ENCODE measurements at places on chromosomes 12 and 14. TPM values are rescaled to one million over a fixed set of nuclear protein-coding genes. Genes with fewer than 3 reads are reported as not detected.

The GALNT8 gene
- polyA plus RNA-seq, result 4.0 TPM

The RNASE7 gene
- polyA plus RNA-seq, result not detected

DNA sequence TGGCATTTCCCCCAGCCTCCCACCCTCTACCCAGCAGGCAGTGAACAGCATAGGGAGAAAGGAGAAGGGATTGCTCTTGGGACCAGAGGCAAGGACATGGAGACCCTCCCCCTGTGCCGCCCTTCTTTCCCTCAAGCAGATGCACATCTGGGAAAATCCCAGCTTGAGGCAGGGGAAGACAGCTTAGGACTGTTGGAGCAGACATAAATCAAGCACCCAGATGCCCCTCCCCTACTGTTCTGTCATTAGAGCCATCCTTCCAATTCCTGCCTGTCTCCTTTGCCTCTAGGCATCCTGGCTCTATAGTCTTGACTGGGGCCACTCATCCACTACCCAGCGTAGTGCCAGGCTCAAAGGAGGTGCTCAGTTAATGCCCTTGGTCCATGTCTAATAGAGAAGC, 7.5 kb upstream of the CISTR start:
- DNase-seq, result no peak

DNA sequence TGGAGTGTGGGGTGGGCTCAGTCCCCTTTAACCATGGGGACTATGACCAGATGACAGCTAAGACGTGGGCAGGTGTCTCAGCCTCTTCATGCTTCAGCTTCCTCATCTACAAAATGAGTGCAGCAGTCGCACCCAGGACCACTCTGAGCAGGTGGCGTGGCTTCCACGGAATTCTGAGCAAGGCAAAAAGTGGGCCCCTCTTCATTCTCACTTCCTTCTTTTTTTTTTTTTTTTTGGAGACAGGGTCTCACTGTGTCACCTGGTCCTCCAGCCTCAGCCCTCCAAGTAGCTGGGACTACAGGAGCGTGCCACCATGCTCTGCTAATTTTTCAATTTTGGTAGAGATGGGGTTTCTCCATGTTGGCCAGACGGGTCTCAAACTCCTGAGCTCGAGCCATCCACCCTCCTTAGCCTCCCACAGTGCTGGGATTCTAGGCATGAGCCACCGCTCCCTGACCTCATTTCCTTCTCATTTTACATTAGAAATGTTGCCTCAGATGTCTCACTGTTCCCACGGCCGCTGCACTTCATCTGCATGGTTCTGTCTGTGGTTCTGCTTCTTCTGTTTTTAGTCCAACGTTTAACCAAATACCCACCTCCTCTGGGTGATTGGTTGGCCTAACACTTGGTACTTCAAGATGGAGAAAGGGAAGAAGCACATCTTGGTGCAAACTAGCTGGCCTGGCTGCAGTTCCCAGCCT, 41.3 kb upstream of the BCL7A start:
- no peak for DNase-seq

DNA sequence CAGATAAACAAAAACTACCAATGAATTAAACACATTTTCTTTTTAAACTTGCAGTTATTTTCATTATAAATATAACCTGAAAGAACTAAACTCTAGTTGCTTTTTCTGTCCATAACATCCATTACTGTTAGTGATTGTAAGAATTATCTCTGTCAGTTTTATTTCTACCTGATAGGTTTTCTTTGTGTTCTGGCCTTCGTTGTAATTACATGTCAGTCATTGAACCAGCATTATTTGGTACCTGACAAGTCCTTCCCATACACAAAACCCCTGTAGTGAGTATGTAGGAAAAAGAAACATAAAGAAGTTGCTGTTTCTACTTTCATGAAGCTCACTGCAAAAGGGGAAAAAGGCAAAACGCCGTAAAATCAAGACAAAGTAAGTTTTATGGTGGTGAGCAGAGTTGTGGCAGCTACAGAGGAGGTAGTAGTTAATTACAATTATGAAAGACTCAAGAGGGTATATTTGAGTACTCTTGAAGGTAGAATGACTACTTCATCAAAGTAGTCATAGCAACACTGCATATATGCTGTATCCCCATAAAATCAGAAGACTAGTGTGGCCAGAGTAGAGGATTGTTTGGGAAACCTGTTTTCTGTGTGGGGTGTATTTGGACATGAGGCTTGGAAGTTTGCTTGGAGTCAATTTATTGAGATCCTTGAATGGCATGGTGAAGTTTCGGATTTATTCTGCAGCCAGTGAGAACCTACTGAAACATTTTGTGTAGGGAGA, 102.8 kb downstream of the SLC5A8 start:
- DNase-seq, result no peak

GRCh38 chr12:47863985-47864384, 40.8 kb downstream of the VDR start:
- no peak for DNase-seq

GRCh38 chr12:95633049-95633731, 81.9 kb upstream of the USP44 start:
- DNase-seq, result no peak

DNA sequence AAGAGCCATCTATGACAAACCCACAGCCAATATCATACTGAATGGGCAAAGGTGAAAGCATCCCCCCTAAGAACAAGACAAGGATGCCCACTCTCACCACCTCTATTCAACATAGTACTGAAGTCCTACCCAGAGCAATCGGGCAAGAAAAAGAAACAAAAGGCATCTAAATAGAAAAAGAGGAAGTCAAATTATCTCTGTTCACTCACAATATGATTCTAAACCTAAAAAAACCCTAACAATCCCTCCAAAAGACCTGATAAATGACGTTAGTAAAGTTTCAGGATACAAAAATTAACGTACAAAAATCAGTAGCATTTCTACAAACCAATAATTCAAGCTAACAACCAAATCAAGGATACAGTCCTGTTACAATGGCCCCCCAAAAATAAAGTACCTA, 26.9 kb downstream of the MDM1 start:
- DNase-seq, result no peak

GRCh38 chr12:31765931-31766330, 37.1 kb upstream of the AMN1 start:
- DNase-seq, result no peak

DNA sequence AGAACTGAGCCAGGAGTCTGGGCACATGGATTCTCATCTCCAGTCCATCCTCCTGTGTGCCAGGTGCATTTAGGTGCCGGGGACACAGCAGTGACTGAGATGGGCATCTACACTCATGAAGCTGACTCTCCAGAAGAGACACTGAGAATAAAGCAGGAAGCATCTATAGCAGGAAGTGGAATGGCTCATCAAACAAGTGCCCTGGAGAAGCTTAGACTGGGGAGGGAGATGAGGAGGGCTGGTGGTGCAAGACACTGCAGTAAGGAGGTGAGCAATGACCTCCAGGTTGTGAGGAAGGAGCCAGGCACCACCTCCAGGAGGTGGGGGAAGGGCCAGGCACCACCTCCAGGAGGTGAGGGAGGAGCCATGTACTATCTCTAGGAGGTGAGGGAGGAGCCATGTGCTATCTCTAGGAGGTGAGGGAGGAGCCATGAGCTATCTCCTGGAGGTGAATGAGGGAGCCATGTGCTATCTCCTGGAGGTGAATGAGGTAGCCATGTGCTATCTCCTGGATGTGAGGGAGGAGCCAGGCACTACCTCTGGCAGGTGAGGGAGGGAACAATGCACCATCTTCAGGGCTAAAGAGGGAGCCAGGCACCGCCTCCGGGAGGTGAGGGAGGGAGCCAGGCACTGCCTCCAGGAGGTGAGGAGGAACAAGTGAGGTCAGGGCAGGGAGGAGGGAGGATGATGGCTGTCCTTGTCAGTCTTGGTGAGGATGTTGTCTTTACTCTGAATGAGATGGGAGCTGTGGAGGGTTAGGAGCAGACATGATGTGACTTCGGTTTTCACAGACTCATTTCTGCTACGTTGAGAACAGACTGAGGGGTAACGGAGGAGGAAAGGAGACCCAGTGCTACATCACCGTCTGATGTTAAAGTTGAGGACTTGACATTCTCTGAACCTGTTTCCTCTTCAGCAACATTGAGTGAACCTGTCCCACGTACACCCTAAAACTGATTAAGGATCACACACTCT, 961.9 kb upstream of the TMEM132C start:
- DNase-seq, result no peak

GRCh38 chr12:51262758-51263177, 7.4 kb downstream of the SMAGP start:
- DNase-seq, result no peak

DNA sequence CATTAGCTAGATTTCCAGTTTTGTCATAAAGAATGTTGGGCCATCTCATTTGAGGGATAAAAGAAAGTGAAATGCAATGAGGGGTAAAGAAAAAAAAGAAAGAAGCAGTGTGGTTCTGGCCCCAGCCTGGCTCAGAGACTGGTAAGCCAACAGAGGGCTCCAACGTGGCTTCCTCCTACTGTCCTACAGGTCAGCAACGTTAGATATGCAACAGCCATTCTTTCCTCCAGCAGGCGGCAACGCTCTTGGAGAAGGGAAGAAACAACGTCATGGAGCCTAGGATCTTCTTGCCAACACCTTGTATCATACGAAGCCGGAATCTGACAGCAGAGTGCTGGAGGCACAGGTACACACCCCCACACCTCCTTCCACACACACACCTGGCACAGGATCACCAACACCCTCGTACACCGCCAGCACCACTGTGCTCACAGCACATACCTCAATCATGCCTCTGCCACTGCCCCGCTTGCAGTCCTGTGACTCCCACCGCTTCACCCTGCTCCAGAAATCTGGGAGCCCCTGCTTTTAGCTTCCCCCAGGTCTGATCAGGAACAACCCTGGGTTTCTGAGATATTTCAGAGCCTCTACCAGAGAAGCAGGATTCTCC, 102.8 kb downstream of the RPAP3 start:
- DNase-seq, result no peak

DNA sequence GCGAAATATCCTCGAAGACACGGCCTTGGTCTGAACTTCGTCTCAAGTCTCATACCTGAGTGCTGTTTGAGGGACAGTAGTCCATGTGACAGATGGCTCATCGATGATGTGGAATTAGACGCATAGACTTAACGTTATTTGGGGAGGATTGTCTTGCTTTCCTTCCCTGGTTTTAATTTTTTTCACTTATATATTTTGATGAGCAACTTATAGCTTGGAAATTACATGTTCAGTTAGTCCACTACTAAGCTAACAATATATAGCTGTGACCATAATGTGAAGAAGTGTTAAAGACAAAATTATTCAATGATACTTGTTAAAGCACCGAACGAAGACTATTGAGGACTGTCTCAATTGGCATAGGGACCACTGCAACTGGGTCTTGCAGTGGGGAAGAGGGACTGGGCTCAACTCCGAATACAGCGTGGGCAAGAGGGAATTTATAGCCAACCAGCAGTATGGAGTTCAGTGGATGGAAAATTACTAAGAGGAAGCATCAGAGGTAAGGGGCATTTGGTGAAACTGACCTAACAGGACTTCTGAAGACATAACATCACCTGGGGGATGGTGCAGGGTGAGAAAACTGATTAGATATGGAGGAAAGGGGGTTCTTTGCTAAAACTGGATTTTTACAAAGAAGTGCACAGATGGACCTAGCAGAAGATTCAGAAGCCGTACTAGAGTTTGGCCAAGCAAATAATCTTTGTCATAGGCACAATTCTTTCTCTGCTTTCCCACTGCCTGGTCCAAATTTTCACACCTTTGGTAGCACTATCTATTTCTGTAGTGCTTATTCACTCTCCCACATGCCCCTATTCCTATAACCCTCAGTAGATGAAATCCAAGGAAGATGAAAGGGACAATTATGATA, 910 bp upstream of the TM7SF3 start:
- DNase-seq, result no peak

- no peak for DNase-seq
Measured at GRCh38 chr12:92369636-92370035, 224.0 kb upstream of the BTG1 start.

DNA sequence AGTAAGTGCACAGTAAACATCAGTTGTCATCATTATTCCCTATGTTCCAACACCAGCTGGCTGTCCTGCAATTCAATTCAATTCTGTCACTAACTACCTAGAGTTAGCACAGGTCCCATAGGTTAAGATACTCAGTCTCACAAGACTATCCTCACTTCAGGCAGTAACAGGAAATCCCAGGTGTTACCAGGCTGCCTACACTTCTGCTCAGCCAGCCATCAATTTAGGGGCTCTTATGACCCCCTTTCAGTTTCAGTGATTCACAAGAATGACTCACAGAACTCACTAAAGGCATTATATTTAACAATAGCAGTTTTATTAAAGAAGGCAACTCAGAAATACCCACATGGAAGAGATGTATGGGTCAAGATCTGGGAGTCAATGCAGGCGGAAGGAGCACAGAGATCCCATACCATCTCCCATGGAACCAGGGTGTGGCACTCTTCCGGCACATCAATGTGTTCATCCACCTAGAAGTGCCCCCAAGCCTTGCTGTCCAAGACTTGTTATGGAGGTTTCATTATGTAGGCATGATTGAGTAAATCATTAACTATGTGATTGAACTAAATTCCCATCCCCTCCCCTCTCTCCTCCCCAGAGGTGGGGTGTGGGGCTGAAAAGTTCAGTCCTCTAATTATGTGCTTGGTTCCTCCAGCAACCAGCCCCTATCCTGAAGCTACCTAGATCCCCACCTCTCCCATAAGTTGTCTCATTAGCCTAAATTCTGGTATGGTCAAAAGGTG, 120.8 kb upstream of the WSCD2 start:
- DNase-seq, result no peak

GRCh38 chr12:11618046-11618445, 31.4 kb upstream of the ETV6 start:
- DNase-seq, result no peak

DNA sequence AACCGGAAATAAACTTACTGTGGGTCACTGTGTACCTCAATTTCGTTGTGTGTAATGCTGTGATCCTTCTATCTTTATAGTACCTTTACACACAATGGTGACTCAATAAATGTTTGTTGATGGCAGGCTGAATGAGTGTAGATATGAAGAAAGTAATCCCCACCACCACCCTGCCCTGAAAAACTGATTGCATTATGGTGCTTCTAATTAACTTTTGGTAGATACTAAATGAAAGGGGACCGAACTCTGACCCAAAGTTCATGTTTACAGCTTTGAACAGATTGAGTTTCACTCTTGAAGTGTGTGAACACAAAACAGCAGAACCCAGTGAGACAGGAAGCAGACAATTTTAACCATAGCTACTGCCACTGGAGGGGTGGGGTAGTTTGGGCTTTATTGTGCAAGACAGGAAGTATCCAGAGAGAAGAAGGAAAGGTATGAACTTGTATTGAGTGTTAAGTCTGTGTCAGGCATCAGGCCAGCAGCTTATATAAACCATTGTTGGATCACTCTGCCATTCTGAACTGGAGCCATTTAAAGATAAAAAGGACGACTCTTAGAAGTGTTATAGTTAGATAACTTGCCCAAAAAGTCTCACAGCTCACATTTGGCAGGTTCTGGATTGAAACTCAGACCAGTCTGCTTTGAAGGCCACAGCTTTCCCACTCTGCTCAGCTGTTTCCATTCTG, 197.0 kb upstream of the AMIGO2 start:
- DNase-seq, result peak; percentile 4

GRCh38 chr14:53183056-53183455, 29.9 kb upstream of the DDHD1 start:
- DNase-seq, result no peak

GRCh38 chr12:3892631-3893030, 19.4 kb upstream of the PARP11 start:
- DNase-seq, result no peak

- no peak for DNase-seq
Measured at GRCh38 chr14:24339284-24340151, at the start of gene RIPK3. Gene RIPK3 (minus strand): TSS chr14:24339991. CDS start chr14:24339826, 165 bp downstream.

Measured in muscle of arm (tissue), 14 donors.